Stimulated activated CD8-positive, alpha-beta memory T cell treated with anti-CD3 and anti-CD28 coated beads, Interleukin-4, amount 100 ng/mL, for 4 hours (primary cell): ENCODE measurements at places on chromosomes 12 and 14.

- no peak for DNase-seq
Measured at GRCh38 chr12:27343255-27344000, 10.8 kb downstream of the BMAL2 start.

GRCh38 chr12:99920353-99920960 is 64.3 kb downstream of the ANKS1B start:
- no peak for DNase-seq

- DNase-seq, result no peak
Measured at GRCh38 chr14:75311356-75311755, 32.7 kb downstream of the FOS start.

DNA sequence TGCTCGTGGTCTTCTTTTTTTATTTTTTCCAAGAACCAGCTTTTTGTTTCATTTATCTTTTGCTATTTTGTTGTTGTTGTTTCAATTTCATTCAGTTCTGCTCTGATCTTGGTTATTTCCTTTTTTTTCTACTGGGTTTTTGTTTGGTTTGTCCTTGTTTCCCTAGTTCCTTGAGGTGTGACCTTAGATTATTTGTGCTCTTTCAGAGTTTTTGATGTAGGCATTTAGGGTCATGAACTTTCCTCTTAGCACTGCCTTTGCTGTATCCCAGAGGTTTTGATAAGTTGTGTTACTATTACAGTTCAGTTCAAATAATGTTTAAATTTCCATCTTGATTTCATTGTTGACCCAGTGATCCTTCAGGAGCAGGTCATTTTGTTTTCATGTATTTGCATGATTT is 3.3 kb upstream of the SERPINA11 start:
- DNase-seq, result no peak

DNA sequence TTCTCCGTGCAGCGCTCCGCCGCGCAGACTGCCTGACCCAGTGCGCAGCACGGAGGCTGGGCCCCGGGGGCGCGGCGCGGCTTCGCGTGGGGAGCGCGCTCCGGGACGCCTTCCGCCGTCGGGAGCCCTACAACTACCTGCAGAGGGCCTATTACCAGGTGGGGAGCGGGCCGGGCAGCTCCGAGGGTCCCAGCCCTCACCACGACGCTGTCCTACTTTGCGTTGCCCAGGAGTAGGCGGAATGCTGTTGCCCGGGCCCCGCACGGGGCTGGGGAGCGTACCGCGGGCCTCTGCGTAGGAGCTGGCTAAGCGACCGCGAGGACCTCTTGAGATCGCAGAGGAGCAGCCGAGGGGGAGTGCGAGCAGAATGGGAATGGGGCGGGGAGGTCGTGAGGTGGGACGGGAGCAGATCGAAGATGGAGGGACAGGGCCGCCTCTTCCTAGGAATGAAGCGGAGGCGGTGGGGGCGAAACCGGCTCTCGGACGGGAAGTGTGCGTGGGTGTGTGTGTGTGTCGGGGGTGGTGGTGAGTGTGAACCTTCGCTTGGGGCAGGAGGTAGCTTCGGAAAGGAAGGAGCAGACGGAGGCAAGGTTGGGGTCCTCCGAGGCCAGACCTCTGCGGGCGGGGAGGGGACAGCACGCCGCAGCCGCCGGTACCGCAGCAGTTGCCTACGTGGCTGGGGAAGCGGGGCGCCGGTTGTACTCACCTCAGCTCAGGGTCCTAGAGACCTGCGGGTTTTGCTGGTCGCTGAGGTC is 751 bp downstream of the P3H3 start:
- DNase-seq, result no peak
